ENCODE measurements at places on chromosomes 4 and X.
A peak's percentile ranks its signal among the peaks of the same experiment; 100 is the strongest.

DNA sequence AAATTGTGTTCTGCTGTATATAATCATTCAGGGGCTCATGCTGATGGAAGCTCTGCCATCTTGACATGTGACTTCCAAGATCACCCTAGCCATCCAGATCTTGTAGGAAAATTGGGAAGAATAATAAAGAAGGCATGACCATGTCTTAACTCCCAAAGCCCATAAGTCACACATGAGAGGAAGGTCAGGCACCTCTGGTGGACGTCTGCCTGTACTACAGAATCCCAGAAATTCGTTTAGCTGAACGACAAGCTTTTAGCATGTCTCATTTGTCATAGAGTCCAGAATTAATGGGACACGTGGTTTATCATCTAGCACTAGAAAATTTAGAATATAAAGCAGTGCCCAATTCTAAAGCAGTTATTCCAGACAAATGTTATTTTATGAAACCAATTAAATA, 212.7 kb downstream of the CENPC start:
- no peak for DNase-seq

DNA sequence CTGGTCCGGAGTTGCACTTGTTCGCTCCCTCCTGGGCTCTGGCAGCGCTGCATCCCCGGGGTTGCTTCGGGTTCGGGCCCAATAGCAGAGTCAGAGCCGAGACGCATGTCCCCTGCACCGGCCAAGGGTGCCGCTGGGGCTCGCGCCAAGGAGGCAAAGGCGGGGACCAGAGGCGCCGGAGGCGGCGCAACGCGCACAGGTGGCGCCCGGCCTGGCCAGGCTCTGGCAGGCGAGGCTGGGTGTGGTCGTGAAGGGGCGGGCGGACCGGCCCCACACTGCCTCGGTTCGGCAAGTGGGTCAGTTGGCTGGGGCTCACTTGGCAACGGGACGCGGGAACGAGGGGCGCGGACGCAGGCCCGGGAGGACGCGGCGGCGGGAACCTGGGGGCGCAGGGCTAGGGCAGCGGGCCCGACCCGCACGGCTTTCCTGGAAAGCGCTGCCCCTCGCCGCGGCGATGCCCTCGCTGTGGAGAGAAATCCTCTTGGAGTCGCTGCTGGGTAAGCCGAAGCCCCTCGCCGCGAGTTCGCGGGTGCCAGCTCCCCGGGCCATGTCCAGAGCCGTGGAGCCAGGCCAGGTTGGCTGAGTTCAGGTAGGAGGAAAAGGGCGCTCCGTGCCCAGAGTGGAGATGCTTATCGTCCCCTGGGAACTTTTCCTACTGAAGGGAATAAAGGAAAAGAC, at the start of gene CWH43:
TSS of gene CWH43 (plus strand) at position 300 of the 678 bp plus-strand sequence. CDS start at position 455, 155 bp downstream.
- DNase-seq = no peak

DNA sequence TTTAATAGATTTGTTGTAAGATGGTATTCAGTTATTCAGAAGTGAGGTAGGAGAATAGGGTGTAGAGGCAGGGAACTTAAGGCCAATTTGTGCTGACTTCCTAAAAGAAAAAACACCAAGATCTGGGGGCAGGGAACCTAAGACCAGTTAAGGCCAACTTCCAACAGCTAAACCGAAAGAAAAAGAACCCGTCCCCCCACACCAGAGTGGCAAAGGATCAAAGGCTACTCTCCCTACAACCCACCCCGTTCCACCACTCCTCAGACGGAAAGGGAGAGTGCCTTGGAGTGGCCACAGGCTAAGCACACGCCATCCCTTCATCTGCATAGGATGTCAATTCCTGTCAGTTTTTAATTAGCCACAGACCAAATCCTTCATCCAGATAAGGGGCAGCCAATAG, 3.7 kb upstream of the ZNF718 start:
- no peak for DNase-seq

GRCh38 chr4:110088670-110089069, 109.7 kb downstream of the ELOVL6 start:
- no peak for DNase-seq

- no peak for DNase-seq
Measured at GRCh38 chrX:135490979-135491514, 29.4 kb upstream of the INTS6L start.

DNA sequence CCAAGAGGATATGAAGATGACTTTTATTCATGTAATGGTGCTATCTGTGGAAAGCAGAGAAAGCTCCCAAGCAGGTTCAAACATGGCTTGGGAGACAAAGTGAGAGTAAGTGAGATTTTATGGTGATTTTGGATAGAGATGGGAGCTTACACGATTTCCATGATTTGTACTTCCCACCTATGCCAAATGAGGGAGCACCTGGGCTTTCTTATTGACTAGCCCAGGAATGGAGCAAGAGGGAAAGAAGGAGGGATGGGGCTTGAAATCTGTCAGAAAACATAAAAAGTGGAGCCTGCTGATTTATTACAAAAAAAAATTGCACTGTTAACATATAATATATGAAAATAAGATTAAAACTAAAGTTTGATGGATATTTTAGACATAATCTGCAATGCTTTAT, 703.5 kb upstream of the PABPC4L start:
- DNase-seq = no peak

DNA sequence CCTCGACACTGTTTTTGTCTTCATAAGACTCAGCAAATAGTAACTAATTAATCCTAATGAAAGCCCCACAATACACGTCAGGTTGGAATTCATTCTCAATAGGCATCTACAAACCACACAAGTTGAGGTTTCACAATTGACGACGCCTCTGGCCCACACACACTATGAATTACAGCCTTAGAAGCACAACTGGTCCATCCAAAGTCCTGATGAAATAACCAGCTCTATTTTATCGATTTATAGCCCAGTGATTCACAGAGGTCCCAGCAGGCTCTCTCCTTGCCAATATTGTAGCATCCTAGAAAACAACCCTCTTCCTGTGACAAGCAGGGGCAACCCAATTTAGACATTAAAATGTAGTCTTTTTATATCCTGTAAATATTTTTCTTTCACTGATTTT, 112.1 kb downstream of the NR3C2 start:
- DNase-seq = no peak

- no peak for DNase-seq
Measured at GRCh38 chrX:148610328-148610698, 109.9 kb downstream of the AFF2 start.

DNA sequence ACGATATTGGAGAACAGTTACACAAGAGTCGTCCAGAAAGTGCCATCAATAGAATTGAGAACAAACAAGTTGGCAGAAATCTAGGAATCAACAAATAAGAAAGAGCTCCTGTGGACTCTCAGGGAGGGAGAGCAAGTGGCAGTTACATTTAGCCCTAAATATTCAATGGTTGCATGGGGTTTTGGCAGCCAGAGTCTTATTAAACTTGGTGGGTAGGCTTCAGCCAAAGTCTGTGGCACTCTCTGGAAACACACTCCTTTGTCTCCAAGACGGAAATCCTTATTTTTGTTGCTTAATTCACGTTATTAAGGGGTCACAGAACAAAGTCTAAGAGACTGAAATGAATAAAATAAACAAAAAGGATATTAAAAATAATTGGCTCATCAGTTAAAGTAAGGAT, 742.2 kb upstream of the ATOH1 start:
- DNase-seq = no peak

DNA sequence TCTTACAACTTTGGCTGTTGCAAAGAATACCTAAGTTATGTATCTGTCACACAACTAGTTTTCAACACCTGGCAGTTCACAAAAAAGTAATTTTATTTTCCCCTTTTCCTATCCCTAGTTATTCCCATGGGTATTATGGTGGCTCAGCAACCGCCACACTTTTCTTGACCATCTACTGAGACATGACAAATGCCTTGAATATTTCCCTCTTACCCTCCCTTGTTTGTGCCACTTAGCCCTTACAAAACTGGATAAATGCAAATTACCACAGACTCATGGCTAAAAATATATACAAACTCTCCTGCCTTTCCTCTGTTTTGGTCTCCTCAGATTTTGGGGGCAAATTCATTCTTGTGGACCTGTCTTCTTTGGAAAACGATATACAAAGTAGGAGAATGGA, 72.1 kb downstream of the AMOT start:
- DNase-seq = no peak

DNA sequence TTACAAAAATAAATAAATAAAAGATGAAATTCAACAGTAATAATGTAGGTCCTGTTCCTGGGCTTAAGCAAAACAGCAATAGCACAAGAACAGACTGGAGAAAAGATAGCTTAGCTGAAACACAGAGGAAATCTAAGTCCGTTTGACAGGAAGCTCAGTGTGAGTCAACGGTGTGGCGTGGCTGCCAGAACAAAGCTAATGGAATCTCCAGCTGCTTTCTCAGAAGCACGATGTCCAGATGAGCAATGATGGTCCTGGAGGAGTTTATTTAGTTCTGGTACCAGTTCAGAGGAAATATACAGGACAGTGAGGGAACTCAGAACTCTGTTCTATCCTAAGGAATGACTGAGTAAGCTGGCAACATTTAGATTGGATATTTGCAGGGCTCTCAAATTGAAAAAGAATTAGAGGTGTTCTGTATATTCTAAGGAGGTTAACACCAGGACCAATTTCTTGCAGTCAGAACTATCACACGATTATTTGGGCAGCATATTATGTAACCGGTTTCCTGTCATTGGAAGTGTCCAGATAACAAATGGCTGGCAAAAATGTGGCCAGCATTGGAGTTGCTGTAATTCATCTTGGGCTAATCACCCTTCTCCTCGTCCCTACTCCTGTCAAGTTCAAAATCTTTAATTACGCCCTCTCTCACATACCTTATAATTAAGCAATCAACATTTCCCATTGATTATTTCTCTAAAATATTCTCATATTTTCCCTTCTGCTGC, 12.7 kb downstream of the GAB3 start:
- DNase-seq = peak; percentile 75

DNA sequence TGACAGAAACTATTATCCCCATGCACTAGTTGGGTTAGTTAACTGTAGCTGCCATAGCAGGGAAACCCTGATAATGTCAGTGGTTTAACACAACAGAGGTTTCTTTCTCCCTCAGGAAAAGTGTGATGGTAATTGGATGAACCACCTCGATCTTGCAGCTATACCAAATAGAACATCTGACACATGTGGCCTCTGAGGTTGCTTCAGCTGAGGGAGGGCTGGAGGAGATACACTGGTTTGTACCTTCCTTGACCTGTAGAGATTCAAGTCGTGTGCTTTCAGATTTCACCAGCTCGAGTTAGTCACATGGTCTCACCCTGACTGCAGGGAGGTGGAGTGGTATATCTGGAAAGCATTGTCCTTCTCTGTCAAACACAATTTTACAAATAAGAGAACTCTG, 147.2 kb upstream of the SFRP2 start:
- no peak for DNase-seq

DNA sequence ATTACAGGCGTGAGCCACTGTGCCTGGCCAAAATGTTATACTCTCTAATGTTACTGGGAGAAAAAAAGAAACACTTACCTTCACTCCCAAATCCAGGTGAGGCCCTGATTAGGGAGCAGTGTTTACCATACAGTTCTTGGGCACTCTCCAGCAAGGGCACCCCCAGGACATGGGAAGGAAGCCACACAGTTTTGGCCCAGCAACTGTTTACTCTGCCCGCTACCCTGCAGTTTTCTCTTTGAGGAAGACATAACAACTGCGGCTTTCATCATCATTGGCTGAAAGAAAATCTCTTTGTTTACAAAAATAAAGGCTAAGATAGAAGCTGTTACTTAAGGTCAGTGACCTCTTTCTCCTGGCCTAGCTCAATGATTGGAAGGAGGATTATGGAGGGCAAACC, 145.5 kb upstream of the DUSP21 start:
- no peak for DNase-seq

DNA sequence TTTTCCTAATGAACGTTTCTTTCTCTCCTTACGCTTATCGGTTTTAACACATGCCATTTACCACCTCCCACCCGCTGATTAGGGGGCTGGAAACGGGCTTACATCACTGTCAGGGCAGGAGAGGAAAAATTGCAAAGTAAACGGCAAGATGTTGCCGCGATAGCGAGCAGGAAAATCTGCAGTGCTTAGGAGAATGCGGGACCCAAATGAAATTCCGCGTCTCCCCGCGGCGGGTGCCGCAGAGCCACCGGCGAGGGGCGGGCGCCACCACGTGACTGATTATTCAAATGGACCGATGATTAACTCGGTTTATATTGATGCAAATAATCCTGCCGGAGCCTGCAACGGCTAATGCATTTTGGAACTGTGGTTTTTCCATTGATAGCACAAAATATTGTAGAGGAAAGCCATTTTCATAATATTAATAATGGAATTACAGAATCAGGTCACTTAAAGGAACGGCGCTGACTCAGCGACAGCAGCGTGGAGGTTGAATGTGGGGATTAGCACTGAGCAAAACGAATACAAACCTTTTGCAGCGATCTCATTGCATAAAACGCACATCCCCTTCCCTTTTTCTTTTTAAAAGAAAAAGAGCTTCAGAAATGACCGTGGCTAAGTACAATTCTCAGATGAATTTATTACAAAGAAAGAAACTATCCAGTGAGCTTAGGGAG, 224.2 kb downstream of the STIM2 start:
- DNase-seq = no peak

DNA sequence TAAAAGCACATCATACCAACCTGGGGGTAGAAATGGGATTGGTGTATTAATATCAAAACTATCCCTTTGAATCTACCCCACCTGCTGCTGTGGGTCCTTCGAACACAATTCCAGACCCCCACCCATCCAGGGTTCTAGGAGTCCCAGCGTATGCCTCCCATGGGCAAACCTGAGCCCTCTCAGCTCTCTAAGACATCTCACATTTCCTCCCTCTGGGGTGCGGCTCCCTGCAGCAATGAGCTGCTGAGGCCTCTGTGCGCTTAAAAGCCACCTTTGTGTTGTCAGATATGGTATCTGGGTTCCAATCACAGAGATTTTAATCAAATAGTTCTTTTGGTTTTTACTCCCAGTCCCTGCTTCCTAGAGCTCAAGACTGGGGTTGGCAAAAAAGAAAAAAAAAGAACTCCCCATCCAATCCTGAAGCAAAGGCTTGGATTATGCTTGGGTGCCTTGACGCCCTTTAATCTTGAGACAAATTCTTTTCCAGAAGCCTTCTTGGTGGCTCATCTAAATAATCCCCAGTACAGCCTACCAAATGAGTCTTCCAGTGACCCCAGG, 37.5 kb upstream of the NOCT start:
- DNase-seq = no peak

DNA sequence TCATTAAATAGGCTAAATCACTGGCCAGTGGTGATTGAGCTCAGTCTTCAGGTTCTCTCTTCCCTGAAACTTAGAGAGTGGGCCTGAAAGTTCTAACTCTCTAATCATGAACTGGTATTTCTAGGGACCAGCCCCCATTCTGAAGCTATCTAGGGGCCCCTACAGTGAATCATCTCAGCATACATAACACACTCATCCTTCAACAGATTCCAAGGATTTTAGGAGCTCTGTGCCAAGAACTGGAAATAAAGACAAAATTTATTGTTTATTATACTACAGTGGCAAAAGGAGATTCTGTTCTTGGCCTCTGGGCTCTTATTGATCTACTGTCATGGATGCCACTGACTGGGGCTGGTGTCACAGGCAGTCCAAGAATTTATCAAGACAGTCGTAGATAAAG, 263.8 kb upstream of the IGFBP7 start:
- no peak for DNase-seq

DNA sequence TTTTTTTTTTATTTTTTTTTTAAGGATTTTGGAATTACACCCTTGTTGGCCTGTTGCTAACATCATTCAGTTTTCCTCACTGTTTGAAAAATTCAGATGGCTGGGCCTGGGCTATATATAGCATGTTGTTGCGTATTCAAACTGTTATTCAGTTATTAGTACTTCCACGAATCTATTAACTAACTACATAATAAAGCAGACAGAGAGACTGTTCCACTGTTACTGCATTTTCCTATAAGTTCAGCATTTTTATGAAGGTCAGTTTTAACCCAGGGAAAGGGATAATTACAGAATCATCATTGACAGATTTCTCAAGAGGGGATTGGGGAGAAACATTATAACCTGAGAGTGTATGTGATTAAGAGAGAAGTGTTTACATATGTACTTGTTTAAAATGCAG, 3.1 kb downstream of the DOCK11 start:
- DNase-seq = no peak
